Globus pallidus (tissue), 1 donor: ENCODE measurements at places on chromosomes 12 and 14.

- no peak for DNase-seq
Observed at GRCh38 chr12:107356937-107357295, 263.6 kb upstream of the CRY1 start.

DNA sequence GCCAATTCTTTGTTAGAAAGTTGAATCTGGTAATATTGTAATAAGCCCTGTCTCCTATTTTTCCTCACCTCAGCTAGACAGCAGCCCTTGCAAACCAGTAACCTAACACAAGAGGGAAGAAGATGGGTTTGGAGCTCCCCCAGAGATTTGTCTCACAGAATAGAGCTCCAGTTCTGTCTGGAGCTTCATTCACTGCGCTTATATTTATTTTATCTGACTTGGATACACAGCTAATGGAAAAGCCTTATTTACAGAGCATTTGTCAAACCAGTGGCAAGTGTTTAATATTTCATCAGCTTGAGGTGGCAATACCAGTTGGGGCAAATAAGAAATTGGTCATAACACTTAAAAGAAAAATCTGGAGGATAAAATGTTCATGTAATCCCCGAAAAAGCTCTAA, 1094.0 kb downstream of the FSCB start:
- DNase-seq: no peak

GRCh38 chr14:21712036-21712435, 38.4 kb upstream of the OR4E1 start:
- no peak for DNase-seq

DNA sequence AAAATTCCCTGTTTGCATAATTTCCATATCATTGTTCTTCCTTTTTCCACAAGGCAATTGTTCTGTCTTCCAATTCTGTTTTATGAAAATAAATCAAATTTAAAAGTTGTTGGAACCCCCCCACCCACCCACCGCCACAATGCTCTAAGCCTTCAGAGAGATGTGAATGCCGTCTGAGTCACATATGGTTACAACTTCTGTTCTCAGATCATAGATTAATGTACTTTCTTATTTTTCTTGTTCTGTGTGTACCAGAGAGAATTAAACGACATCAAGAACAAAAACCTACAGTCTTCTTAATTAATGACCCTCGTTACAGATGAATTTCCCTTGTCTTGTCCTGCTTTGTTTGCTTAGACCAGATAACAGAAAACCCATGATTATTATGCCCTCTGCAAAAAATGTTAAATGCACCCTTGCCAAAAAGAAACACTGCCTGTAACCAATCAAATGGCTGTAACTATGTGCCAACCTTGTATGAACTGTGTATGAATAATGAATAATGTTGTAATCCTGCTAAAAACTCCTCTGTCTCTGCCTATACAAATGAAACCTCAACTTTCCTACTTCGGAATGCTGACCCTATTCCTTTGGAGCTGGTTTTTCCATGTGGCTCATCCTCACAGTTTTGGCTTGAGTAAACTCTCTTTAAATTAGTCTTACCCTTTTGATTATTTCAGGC, 14.0 kb downstream of the OR6S1 start:
- DNase-seq: no peak

- DNase-seq: no peak
Observed at GRCh38 chr12:104699489-104700190, 242.9 kb downstream of the CHST11 start.

DNA sequence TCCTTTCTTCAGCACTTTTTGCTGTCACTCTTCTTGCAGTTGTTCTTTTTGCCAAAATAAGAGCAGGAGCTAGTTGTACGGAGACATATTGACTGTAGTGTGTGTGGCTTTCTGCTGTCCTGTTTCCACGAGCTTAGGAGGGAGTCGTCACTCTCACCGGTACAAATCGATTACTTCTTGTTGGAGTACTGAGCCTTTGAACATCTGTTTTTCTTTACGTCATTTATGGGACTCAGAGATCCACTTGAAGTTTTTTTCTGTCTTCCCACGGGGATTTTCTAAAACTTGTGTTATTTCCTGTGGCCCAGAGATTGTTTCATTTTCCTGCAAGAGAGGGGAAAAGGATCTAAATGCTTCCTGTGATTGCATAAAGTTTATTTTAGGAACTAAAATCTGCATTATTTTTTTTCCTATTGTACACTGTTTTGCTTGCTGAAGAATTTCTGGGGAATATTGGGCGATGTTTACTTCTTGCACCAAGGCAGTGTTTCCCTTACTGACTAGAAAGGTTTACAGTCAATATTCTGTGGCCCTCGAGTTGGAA, 199.8 kb upstream of the ARHGAP5 start:
- DNase-seq: no peak

DNA sequence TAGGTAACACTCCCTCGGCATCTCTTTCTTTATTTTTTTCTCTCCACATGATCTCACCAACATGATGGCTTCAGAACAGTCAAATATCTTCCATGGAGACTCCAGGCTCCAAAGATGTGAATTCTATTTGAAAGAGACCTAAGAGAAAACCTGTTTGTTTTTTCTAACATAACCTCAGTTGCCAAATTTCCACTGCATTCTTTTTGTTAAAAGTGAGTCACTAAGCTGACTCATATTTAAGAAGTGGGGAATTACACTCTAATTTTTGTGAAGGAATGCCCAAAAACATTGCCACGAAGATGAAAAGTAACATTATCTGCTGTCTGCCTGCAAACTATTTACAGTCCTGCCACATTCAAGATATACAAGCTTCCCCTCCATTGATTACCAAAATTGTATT, 1337.6 kb downstream of the LRFN5 start:
- DNase-seq: no peak

DNA sequence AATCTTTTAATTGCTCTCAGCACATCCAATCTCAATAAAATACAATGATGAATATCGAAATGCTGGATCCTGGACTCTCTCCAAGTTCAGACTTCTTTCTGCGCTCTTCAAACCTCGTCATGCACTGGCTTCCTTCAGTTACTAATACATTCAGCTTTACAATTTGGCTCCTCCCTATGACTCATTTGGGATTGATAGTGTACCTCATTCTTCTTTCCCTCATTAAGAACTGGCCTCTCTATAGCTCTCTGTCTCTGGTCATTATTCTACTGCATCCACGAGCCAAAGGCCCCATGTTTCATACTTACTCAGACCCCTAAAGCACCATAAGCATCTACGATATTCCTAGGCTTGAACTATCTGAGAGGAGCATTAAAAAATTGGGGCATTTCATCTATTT, 4.9 kb downstream of the TSPAN8 start:
- no peak for DNase-seq

- peak; percentile 95 for DNase-seq
Observed at GRCh38 chr12:53798575-53798974, 46.8 kb upstream of the CISTR start.

DNA sequence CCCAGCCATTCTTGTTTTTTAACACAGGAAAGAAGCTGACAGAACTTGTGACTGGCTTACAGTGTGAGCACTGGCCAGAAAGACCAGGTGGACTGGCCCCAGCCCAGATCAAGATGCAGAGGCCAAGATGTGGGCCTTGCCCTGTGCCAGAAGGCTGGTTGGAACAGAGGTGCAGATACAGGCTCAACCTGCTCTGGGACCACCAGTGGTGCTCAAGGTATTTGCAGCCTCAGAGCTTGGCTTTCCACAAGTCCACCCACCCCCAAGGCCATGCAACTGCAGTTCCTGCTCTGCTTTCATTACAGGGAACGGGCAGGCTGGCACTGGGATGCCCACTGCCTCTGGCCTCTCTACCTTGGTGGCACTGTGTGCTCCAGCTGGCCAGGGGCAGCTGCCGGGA, 23.3 kb downstream of the ZFC3H1 start:
- DNase-seq: no peak

DNA sequence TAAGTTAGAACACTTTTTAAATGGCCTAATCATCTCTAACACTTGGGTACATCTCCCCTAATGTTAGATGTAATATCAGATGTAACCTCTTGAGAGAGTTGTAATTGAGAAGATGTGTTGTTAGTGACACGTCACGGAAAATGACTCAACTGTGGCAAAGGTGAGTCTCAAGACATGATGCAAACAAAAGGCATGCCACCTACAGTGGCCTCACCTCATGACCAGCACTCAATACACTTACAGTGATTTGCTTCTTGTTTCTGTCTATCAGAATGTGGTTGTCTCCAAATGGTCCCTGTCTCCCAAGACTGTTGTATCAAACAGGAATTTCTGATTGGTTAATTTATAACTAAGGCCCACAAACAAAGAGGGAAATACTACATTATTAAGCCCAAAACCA, 91.2 kb downstream of the SLC25A21 start:
- DNase-seq: no peak

DNA sequence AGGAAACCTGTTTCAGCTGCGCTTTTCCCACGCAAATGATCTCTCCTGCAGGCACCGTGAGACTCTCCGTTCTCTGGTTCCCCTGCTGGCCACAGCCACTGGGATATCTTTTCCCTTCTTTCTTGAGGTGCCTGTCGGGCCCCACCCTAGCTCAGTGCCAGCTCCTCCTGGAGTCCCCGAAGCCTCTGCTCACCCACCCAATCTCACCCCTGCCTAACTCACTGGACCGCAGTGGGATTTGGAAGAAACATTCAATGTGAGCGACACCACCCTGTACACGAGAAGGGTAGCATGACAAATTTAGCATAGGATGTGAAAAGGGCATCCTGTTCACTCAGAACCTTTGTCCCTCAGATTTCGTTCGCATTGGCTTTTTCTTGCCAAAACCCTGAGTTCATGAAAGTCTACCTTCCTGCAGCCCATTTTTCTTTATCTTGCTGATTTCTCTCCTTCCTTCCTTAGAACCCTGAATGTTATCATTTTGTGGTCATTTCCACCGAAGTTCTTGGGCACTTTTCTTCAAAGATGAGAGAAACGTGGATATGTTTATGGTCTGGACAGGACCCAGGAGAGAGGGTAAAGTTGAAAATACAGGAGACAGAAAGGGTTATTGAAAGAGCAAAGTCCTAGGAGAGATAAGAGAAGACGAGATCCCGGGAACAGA, 63.6 kb upstream of the ELK3 start:
- no peak for DNase-seq

- DNase-seq: no peak
Observed at GRCh38 chr12:101598483-101598882, 3.7 kb downstream of the MYBPC1 start.

GRCh38 chr14:98819867-98820206, 452.2 kb downstream of the BCL11B start:
- no peak for DNase-seq

DNA sequence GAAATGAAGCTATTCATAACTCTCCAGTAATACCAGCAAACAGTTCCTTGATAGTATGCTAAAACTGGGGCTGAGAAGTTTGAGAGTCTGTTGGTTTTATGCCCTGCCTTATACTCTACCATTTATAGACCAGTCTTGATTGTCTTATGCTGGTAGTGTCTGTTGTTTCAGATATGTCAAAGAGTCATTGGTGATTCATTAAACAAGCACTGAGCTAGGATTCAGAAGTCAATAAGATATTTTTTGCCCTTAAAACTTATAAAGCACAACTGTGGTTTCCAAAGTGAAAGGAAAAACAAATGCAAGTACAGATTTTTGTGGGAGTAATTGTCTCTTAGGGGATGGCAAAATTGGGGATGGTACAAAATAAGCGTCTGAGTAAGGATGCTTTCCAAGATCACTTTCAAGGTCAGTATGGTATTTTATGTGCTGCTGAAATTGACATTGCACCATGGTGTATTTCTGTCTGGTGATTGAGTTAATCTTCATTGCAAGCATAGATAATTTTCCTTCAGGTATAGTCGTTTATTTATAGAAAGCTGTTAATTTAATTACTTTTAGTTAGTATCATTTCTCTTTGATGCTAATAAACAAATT, 289.5 kb upstream of the E2F7 start:
- DNase-seq: no peak

GRCh38 chr14:105581551-105582341, 55.4 kb downstream of the TMEM121 start:
- no peak for DNase-seq

DNA sequence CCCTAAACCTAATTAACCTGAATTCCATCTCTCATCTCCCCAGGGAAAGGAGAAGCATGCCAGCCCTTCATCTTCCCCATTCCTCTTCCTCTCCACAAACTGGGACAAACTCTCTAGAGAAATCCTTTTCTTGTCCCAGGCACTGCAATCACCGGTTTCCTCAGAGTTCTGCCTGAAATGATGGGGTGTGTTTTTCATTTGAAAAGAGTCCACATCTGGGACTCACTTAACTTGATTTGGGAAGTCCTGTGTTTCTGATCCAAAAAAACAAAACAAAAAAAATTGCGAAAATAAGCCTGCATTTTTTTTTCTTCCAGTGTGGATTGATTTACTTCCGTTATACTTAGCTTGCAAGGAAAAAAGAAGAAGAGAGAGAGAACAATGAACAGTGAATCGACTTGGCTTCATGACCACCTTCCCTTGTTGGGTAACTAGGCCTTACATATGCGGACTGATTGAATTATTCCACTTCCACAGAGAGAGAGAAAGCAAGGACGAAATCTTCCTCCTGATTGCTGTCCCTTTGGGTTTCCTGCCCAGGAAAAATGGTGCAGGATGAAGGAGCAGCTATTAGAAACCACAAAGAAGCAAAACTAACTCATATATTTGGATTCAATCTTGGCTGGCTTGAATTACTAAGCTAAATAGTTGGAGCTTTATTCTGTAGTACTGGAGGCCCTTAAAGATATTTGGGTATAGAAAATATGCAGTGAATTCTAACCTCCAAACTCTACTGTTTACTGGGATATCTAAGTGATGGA, 506.2 kb upstream of the TBX3 start:
- DNase-seq: no peak

GRCh38 chr14:20671597-20672283, 12.6 kb upstream of the RNASE4 start:
- DNase-seq: no peak

DNA sequence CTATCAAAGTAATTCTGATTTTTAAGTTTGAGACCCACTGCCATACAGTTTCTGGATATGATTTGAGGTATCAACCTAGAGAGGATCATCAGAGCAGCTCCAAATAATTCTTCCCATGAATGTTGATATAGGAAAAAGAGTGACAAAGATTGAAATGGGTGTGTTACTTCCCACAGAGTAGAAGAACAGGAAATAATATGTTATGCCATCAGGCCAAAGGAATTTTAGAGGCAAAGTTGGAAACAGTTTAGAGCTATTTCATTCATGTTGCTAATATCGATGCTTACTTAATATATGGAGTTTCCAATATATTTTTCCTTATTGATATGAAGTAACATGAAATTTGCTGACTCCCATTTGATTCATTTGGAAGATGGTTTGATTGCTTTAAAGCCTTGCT, 8.9 kb upstream of the MSRB3 start:
- no peak for DNase-seq

GRCh38 chr14:103753774-103754173, 38.2 kb downstream of the ZFYVE21 start:
- DNase-seq: no peak

- peak; percentile 88 for DNase-seq
Observed at GRCh38 chr14:77799863-77800730, at the start of gene ADCK1. ADCK1 (plus strand) TSS chr14:77800109; CDS start chr14:77818979, 18,870 bp downstream.

DNA sequence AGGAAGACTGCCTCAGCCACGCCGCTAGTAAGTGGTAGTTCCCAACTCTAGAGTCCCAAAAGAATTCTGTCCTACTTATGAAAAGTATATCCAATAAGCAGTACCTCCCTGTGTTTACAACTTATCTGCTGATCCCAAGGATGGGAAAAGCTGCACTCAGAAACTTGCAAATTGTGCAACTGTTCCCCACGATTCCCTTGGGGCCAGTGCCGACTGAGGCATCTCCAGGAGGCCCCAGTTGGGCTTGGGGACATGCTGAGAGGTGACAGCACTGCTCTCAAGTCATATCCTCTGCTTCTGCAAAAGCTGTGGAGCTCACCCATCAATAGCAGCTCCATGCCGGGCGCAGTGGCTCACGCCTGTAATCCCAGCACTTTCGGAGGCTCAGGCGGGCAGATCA, 23.7 kb downstream of the SPRING1 start:
- no peak for DNase-seq

- no peak for DNase-seq
Observed at GRCh38 chr12:57127101-57127725, 1.1 kb upstream of the LRP1 start.
